NCI-H187 treated with DMSO at 0.1 percent for 48 hours (cell line): ENCODE measurements at places on chromosomes 2 and 18.

GRCh38 chr2:23617811-23618215 is 232.8 kb downstream of the KLHL29 start:
- DNase-seq: no peak

DNA sequence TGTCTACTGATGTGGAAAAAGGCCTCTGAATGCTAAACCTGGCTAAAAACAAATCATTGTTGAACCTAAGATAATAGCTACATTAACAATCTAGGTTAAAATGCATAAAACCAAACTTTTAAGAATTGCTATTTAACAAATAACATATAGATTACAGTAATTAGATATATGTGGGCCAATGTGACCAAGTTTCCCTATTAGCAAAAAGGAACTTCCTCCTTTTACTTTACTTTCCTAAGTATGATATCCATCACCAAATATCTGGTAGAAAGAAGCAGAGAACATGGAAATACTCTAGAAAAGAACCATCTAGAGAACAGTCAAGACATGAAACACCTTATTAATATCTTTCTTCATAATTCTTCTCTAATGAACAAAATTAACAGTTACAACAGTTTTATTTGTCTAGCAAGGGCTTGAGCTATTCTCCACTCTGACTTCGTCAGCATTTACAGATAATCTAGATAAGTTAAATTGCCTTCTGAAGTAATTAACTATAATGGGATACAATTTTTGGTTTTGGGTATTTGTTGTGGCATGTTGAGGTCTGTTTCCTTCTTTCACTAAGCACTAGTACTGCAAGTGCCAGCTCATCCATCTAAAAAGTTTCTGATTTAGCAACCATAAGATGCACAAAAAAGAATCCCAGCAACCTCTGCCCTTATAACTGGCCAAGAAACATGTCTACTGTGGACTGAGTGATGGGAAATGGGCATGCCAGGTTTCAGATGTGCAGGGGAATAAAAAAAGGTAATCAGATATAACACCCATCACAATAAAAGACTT is 53.3 kb downstream of the MEMO1 start:
- no peak for DNase-seq

- no peak for DNase-seq
Observed at GRCh38 chr18:9365406-9365805, 30.8 kb downstream of the TWSG1 start.

DNA sequence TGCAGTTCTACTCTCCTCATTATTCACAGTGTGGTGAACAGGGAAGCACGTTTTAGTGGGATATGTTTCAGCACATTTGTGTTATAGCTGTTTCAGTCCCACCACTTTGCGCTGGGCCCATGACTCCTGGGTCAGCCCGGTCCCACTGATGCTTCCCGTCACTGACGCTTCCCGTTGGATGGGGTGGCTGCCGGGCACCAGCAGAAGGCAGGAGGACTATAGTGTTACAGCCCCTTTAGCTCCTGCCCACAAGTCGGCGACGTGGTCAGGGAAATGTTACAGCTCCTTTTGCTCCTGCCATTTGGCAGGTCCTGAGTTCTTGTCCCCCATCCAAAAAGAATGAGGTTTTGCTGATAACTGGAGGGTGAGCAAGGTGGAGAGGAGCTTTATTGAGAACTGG is 732.2 kb downstream of the NR4A2 start:
- no peak for DNase-seq

- no peak for DNase-seq
Observed at GRCh38 chr2:148557844-148558436, 86.6 kb upstream of the EPC2 start.

DNA sequence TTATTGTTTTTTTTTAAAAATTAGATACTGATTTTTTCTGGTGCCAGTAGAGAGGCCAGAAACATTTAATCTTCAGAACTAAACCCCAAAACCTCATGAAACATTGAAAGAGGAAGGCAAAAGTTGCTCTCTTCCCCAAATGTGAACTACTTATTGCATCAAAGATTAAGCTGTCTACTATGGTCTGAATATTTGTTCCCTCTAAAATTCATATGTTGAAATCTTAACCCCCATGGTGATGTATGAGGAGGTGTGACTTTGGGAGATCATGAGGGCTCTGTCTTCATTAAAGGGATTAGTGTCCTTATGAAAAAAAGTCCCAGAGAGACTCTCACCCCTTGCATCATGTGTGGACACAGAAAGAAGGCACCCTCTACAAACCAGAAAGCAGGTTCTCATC is 28.2 kb upstream of the SLC8A1 start:
- DNase-seq: no peak

DNA sequence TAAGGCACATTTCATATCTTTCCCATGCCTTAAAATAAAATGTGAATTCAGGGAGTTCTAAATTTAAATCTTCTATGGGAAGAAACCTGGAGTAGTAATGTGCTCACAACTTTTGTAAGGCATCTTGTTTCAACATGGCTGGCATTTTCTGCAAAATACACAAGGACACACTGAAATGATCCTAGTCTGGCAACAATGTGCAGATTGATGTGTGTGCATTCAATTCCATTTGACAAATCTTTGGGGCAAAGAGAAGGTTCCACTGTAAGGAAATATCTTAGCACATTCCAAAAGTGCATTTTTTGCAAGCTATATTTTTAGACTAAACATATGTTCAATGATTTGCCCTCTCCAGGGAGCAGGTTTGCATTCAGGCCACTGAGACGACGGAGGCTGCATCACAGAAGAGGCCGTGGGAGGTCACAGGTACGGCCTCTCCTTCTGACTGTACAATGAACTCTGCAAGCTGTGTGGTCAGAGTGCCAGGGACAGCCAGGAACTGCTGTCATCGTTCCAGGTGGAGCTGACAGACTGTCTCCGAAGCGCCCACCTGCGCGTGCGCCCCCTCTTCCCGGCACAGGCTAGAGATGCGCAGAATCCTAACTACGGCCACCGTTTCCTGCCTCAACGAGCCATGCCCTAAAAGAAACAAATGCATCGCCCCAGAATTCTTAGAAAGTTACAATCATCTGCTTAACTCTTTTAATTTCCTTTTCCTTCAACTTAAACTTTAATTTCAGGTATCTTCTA is 149.2 kb upstream of the POU3F3 start:
- no peak for DNase-seq

GRCh38 chr2:63736354-63736753 is 105.3 kb upstream of the UGP2 start:
- DNase-seq: no peak

GRCh38 chr2:47172922-47173695 is 18.0 kb upstream of the STPG4 start:
- no peak for DNase-seq

DNA sequence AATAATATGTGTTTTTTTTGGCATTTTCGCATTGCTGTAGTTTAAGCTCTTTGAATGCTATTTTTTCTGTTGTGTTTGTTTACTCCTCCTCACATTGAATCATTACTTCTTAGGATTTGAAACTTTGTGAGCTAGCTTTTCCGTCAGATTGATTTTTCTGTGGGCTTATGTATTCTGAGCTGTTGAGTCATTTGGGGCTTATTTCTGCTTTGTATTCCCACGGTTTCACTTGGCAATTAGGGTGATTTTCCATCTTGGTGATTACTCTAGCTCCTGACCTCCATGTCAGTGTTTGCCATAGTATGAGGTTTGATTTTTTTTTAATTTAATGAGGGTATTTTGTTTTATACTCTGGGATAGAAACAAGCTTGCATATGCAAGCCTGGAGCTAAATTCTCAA is 200.0 kb downstream of the CCDC102B start:
- DNase-seq: no peak
